Activated T-helper 1 cell treated with anti-CD3 and anti-CD28 coated beads, Interleukin-2, amount 50 U/mL, for 16 hours (primary cell): ENCODE measurements at places on chromosomes 7 and 10.

- DNase-seq: no peak
Measured at GRCh38 chr10:12488626-12489025, 139.3 kb downstream of the CAMK1D start.

DNA sequence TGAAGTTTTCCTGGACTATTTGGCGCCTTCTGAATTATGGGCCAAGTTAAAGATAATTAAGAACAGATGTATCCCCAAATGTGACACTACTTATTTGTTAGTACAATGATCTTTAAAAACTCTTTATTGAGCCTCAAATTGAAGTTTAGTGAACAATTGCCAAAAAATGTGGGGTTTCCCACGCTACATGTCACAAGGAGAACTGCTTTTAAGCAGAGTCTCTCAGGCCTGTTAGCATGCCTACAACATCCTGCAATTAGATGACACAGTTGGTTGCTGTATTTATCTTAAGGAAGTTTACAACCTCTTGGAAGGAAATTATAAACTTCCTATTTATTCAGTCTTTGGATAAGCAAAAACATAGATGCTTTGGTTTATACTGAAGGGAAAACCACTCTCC lies 733.0 kb downstream of the TNS3 start:
- DNase-seq: no peak

- DNase-seq: no peak
Measured at GRCh38 chr7:28211006-28211405, 30.4 kb upstream of the JAZF1 start.

GRCh38 chr10:11026773-11027172 lies 9.1 kb downstream of the CELF2 start:
- no peak for DNase-seq

- DNase-seq: no peak
Measured at GRCh38 chr10:88216976-88217375, 353.6 kb downstream of the PTEN start.

GRCh38 chr10:1416456-1417037 lies 320.8 kb downstream of the ADARB2 start:
- DNase-seq: no peak

DNA sequence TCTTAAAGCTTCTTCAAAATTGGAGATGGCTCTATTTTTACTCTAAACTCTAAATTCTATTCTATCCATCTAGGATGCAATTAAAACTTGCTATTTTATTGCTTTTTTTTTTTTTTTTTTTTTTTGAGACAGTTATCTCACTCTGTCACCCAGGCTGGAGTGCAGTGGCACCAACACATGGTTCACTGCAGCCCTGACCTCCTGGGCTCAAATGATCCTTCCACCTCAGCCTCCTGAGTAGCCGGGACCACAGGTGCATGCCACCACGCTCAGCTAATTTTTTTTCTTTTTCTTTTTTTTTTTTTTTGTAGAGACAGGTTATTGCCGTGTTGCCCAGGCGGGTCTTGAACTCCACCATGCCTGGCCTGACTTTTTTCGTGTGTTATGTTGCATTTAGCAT lies 41.2 kb downstream of the DNAJC1 start:
- no peak for DNase-seq

- DNase-seq: no peak
Measured at GRCh38 chr7:155342313-155342712, 44.6 kb downstream of the INSIG1 start.

DNA sequence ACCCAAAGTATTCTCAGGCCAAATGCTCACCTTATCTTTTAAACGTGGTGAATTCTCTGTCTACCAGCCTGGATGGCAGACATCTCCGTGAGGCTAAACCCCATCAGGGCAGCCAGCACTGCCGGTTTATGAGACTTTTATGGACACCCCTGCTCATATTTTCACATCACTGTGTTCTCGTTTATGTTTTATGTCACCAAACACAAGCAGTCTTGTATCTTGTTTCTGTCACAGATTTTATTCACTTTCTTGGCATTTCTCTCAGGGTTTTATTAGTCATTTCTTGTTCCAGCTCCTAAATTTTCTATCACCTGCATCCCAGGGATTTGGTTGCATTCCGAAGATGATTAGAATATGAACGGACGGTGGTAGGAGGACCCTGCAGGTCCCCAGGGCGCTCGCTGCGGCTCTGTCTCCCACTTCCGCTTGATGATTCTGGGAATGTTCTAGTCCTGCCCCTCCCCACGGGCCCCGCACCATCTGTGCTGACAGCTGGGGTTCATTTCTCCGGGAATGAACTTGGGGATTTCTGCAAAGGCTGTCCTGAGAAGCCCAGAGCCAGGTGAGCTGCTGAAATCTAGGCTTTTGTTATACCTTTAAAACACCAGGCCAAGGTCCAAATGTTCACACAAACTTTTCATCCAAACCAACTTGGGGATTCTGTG lies 217.6 kb downstream of the GFRA1 start:
- no peak for DNase-seq

- no peak for DNase-seq
Measured at GRCh38 chr10:108323274-108323798, 1158.8 kb upstream of the SORCS1 start.

DNA sequence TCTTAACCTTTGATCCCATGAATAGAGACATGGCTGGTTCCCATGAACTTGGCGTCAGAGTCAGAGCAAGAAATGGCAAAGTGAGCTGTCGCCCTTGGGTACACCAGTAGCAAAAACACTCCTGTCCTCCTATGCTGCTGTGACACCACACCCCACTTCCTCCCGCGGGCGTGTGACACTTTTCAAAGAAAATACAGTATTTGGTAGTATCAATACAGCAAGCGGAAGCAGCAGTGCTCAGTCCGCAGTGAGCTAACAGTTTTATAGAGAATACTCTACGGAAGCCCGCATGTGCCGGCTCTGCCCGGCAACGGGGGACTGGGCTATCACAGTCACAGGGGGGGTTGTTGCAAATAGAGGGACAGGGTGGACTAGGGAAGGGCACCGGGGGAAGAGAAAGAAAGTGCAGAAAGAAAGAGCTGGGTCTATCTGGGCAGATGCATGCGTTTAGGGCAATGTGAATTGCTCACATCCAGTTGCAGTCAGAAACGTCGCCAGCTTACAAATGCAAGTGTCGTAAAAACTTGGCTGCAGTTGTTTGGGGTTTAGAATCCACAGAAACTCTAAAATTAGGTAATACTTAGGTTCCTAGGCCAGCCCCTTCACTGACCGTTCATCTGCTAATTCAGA lies 49.8 kb downstream of the PRKCQ start:
- peak; percentile 56 for DNase-seq

- DNase-seq: no peak
Measured at GRCh38 chr10:85665078-85665477, 701.5 kb downstream of the GRID1 start.

DNA sequence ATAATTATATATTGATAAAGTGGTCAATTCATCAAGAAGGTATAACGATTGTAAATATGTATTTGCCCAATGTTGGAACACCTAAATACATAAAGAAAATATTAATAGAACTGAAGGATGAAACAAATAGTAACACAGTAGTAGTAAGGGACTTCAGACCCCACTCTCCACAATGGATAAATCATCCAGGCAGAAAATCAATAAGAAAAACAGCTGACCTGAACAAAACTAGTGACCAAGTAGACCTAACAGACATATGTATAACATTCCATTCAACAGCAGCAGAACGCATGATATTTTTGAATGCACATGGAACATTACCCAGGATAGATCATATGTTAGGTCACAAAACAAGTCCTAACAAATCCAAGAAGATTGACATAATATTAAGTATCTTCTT lies 286.1 kb upstream of the BMPER start:
- DNase-seq: no peak

DNA sequence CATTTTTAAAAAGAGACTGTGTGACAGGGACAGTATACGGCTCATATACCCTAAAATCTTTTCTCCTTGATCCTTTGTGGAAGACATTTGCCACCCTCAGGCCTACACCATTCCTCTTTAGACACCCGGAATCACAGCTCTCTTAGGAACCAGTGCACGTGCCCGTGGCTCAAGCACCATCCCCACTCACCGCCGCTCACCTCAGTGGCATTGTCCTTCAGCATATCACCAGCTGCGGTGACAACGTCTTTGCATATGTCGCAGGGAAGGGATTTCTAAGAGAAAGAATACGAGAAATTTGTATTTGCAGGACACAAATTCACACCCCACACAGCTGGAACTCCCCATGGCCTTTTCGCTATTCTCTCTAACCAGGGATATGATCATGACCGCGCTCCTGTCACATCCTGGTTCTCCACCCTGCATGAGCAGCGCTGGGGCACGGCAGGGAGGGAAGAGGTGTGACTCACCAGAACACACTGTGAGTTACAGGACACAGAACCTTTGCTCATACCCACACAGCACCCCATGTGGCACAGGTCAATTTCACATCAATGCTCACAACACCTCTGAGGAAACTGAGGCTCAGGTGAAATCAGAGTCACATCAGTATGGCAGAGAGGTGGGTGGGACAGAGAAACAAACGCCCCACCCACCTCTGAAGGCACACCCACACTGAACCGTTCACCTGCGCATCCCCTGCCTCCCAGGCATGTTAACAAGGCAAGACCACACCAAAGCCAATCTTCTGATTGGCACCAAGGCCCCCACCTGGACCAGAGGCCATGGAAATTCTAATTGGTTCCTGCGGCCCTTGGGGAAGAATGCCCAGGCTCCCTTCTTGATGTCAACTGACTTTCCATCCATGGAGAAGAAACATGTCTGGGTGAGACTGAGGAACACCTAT lies 19.2 kb downstream of the PSAP start:
- DNase-seq: no peak

GRCh38 chr10:44051584-44052385 lies 333.1 kb downstream of the CXCL12 start:
- no peak for DNase-seq

DNA sequence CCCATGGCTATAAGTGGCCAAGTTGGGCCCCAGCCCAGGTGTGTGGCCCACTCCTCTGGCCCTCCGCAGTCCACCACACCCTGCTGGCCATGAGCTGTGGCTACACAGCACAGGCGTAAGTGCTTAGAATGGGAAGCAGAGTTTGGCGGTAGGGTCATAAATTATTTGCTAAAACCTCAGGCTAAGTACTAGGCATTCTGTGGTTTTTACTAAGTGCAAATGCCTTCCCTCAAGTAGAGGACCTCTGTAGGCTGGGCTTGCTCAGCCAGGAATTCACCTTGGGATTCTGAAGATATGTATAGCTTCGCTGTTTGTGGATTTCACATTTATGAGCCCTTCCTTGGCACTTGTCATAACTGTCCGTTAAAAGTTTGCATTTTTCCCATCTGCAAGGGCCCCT lies 44.8 kb upstream of the LOXL4 start:
- no peak for DNase-seq

GRCh38 chr10:117135026-117135372 lies 3.1 kb downstream of the VAX1 start:
- DNase-seq: no peak

- no peak for DNase-seq
Measured at GRCh38 chr7:97751566-97751965, 19.7 kb downstream of the TAC1 start.

DNA sequence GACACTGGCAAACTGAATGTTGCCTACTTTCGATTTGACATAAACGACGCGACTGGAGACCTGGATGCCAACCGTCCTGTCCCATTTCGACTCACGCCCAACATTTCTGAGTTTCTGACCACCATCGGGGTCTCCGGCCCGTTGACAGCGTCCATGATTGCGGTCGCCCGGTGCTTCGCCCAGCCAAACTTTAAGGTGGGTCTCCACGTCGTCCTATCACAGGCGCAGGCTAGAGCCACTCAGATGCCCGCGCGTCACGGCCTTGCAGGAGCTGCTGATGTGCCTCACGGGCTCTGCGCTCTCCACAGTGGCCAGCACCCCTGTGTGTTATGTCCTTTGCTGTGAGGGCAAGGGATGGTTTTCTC lies 132.6 kb downstream of the SMURF1 start:
- no peak for DNase-seq

DNA sequence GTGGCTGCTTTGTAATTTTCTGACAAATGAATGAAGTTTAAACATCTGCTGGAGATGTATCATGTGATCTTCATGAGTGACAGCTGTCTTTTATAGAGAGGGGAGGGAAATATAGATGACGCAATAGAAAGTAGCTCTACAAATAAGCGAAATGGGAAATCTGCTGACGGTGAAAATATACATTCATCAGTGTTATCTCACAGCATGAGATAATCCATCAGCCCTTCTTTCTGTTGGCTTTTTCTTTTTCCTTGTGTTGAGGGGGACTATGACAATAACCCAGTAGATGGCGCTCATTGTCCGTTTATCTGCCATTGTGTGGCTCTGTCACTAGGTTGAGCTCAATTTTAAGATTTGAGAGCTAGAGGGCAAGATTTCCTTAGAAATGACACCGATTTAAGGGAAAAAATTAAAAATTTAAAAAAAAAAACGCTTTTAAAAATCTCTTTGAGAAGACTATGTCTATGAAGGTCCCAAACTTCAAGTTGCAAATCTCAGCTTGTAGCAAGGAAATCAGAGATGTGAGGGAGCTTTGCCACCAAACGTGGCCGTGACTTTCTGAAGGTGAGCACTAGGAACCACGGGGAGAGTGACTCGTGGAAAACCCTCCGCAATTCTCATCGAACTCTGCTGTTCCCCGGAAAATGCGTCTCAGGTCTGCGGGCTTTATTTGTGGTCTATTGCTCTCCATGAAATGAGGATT lies 114.6 kb upstream of the SFMBT2 start:
- DNase-seq: no peak

DNA sequence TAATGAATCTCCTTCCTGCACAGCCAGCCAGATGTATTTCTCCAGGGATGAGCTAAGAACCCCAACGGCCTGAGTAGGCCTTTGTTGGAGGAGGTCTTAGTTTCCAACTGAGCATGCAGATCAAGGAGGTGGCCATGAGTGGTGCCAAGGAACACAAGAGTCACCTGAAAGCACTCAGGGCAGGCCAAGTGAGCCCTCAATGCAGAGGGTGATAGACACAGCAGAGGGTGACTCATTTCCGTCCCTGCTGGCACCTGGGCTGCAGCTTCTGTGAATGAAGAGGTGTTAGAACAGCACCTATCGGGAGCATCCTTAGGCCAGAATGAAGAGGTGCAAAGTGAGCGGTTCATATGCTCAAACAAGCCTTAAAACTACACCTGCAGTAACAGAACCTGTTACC lies 211.8 kb downstream of the FRMD4A start:
- no peak for DNase-seq

- no peak for DNase-seq
Measured at GRCh38 chr10:90007226-90007625, 305.8 kb downstream of the KIF20B start.

DNA sequence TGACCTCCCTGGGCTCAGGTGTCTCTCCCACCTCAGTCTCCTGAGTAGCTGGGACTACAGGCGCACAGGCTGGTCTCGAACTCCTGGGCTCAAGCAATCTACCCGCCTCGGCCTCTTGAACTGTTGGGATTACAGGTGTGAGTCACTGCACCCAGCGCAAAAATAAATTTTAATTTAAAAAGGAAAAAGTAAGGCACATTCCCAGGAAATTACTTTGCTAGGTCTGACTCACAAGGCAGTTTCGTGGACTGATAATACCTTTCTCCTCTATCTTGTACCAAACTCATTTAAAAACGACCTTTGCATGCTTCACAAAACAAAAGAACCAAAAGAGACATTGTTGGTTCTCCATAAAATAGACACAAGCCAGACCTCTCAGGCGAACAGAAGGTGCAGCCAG lies 29.7 kb downstream of the PARP12 start:
- DNase-seq: no peak
